ENCODE measurements at places on chromosomes 2 and 18.

- DNase-seq = peak; percentile 38
Observed at GRCh38 chr2:227890495-227891079, 19.2 kb downstream of the DAW1 start.

DNA sequence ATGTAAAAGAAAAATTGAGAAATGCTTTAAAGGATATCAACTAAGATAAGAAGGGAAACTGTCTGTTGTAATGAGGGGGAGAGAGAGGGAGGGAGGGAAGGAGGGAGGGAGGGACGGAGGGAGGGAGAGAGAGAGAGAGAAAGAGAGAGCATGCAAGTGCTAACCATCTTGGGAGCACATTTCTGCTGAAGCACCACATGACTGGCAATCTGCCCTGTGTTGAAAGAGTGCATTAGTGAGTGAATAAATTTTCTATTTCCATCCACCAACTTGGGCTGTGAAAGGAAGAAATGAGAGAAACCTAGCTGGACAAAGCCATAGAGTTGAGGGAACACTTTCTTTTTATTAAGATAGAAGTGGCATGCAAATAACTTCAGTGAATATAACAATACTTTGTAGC lies 110.7 kb downstream of the TMX3 start:
- no peak for DNase-seq

DNA sequence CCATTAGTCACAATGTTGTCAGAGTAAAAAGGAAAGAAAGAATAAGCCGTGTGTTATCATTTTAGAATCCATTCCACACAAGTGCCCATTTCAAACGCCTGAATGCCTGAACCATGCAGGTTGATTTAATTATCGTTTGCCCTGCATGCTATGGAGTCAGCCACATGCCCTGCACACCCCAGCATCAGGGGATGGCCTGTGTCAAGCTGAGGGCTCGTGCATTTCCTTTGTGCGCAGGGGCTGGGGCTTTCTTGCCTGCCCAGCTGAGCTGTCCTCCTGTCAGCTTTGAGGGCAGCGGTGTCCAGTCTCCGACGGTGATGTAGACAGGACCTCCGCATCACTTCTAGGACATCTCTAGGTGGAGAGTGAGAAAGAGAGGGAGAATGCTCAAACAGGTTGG lies 200.4 kb downstream of the TSN start:
- no peak for DNase-seq

DNA sequence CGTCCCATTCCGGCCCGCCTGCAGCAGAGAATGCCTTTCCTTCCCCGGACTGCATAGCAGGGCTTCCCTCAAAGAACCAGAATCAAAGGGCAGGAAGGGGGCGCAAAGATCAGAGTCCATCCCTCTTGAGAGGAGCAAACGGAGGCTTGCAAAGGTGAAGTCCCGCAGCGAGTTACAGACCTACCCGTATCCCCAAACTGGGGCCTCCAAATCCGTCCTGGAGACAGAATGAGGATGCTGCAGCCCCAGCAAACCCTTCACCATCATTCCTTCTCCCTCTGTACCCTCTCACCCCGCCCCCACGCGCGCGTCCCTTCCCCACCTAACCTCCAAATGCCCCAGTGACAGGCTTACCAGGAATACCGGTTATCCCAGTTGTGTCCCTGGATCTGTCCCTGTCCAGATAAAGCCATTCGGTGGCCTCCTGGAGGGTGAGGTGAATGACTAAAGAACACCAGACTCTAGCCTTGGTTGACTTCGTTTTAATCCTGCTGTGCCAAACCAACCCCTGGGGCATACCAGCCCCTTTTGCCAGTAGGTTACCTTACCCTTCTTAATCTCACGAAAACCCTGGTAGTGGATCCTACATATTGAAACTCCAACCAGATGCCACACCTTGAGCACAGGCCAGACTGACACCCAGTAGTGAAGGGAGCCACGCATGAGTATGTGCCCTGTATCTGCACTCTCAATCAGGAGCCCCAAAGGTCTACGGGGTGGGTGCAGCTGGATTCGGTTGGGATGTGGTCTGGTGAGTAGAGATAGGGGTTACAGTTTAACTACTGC lies 961 bp upstream of the SLC40A1 start:
- peak; percentile 68 for DNase-seq

GRCh38 chr2:54466870-54467269 lies 10.7 kb downstream of the SPTBN1 start:
- no peak for DNase-seq

DNA sequence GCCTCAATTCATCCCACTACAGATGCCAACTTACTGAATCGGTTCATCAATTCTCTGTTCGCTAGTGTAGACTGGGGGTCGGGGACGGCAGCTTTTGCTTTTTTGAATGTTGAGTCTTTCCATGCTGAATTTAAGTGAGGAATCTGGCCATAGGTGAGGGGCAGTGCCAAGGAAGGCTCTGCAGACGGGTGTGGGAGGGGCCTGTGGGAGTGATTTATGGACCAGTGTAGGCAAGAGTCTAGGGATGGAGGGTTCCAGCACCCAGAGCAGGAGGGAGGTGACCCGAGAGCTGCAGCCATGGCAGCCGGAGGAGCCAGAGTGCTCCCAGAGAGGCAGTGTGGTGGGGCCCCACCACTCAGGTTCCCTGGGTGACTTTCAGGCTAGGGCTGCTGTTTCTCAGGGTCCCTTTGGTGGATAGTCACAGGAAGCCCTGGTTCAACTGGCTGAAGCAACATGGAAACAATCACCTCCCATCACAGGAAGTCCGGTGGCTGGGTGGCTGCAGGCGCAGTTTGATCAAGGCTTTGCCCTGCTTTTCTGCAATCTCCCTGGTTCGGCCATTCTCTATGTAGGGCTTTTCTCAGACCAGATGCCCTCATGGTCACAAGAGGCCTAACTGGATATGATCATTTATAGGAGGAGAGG lies 16.9 kb upstream of the TEX44 start:
- no peak for DNase-seq

DNA sequence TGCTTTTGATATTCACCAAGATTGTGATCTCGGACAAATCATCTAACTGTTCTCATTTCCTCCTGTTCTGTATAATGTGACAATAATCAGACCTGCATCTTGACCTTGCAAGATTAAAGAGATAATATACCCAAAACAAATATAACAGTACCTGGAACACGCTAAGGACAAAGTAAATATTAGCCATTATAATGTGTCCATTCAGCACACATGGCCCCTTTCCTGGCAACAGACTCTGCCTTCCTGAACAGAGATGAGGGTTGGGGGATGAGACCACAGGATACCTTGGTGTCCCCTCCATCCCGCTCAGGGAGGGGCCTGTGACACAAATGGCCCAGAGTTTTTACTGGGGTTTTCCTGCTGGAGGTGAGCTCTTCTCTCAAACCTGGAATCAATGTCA lies 143.4 kb upstream of the SERPINE2 start:
- no peak for DNase-seq

DNA sequence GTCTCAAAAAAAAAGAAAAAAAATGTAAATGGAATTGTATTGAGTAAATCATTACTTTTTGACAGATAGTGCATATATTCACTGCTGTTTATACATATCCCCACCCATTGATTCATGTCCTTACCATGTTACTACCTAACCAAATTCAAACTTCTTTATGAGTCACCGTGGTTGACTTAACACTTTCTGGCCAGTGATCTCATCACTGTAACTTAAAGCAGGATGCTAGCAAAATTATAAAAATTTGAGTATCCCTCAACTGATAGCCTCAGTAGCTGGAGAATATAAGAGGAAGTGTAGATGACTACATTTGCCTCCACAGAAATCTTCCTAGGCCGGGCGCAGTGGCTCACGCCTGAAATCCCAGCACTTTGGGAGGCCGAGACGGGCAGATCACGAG lies 13.4 kb downstream of the CNOT9 start:
- no peak for DNase-seq

DNA sequence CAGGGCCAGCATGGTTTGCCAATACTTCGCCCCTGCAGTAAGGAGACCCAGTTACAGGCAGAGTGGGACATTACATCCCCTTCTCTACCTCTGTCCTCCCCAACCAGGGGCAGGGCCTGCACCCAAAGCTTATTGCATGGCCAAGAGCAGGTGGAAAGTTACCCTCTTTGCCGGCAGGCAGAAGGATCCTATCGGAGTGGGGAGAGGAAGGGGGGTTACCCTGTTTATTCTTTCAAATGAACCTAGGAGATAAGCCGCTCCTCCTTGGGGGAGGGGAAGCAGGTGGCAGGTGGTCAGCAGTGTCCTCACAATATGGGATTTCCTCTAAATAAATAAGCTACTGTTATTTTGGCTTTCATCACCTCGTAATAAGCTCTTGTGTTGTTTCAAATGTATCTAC lies 53.9 kb downstream of the SPATS2L start:
- no peak for DNase-seq

DNA sequence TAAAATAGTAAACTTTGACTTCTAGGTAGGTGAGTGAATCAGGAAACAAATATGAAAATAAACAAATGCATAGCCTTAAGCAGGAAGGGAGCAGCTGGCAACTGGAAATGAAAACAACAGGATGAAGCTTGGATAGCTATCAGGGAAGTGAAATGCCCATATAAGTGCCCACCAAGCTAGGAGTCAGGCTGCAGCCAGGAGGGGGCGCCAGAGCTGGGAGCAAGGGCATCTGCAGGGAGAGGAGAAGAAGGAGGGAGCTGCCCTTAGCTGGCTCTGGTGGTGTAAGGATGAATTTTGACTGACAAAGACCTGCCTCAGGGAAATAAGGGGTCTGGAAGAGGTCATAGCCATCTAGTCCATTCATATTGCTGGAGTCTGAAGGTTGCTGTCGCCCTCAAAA lies 298.3 kb downstream of the TDRD15 start:
- DNase-seq = peak; percentile 78

GRCh38 chr2:166700079-166700478 lies 188.2 kb upstream of the XIRP2 start:
- no peak for DNase-seq

GRCh38 chr2:33225350-33225749 lies 251.1 kb upstream of the RASGRP3 start:
- DNase-seq = no peak

GRCh38 chr18:3486512-3486911 lies 36.5 kb downstream of the TGIF1 start:
- no peak for DNase-seq

- DNase-seq = no peak
Observed at GRCh38 chr2:30110773-30111172, 36.0 kb upstream of the YPEL5 start.

DNA sequence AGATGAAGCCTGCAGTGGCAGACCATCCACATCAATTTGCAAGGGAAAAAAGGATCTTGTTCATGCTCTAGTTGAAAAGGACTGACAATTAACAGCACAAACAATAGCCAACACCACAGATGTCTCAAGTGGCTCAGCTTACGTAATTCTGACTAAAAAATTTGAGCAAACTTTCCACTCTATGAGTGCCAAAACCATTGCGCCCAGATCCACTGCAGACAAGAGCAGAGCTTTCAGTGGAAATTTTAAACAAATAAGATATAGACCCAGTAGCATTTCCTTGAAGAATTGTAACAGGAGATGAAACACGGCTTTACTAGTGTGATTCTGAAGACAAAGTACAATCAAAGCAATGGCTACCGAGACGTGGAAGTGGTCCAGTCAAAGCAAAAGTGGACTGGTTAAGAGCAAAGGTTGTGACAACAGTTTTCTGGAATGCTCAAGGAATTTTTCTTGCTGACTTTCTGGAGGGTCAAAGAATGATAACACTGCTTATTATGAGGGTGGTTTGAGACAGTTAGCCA lies 12.0 kb upstream of the ZNF396 start:
- DNase-seq = no peak

DNA sequence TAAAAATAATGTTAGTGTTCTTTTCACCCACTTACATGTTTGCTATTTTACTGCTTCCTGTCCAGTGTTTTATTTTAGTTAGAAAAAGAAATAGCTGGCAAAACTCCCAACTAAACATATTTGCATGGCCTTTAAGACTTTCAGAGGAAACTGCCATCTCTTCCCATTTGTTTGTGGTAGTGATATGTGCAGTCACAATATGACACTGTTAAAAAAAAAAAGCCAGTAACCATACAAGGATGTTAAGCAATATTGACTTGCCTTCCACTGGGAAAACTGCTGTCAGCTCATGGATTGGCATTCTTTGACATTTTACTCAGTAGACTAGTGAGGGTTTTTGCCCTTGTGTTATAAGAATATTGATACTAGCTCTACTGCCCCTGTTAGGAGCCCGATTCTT lies 29.1 kb downstream of the XIRP2 start:
- DNase-seq = no peak

GRCh38 chr18:43719267-43719795 lies 442.0 kb upstream of the SYT4 start:
- peak; percentile 77 for DNase-seq

- DNase-seq = no peak
Observed at GRCh38 chr2:20230114-20230425, 5.1 kb upstream of the SDC1 start.

DNA sequence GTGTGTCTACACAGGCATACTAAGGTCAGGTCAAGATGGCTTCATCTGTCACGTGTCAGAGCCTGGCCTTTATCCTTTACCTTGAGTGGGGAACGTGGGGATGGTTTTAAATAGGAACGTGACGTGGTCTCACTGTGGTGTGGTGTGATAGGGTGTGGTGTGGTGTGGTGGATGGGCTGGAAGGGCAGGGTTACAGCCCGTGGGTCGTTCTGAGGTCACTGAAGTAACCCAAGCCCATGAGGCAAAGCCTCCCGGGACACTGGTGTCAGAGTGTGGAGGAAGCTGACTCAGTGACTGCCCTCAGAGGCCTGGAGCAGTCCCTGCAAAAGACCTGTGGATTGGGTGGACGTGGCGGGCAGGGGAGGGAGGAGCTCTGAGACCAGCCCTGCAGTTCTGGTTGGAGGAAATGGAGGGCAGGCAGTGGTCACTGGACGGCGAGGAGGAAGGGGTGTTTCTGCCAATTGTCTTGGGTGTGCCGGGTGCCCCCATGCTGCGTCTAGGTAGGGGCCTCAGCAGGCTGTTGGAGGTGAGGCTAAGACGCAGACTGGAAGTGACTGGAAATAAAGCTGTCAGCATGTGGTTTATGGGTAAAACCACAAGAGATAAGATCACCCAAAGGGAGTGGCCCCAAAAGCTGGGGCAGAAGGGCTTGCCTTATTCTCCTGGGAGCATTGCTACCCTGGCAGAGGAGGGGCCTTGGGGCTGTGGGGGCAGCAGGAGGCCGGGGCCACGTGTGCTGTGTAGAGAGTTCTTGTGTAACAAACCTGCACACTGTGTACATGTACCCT lies 84.8 kb downstream of the SH3RF3 start:
- DNase-seq = no peak

GRCh38 chr2:53787614-53788289 lies 908 bp downstream of the ERLEC1 start:
- DNase-seq = no peak
